ENCODE measurements at places on chromosomes 2 and 18. TPM values are rescaled to one million over a fixed set of nuclear protein-coding genes. Genes with fewer than 3 reads are reported as not detected.

Gene MAP4K3
- total RNA-seq: 72.5 TPM

Gene CFC1
- not detected for total RNA-seq

Gene CCL20
- not detected for total RNA-seq

Gene GPR55
- not detected for total RNA-seq

Gene HOXD10
- total RNA-seq: not detected

- DNase-seq: no peak
Observed at GRCh38 chr2:190413421-190413820, 5.3 kb downstream of the MFSD6 start.

GRCh38 chr18:38612904-38613303 is 1047.3 kb upstream of the CELF4 start:
- DNase-seq: no peak

- no peak for DNase-seq
Observed at GRCh38 chr18:35432565-35433001, 55.4 kb upstream of the ZNF396 start.

DNA sequence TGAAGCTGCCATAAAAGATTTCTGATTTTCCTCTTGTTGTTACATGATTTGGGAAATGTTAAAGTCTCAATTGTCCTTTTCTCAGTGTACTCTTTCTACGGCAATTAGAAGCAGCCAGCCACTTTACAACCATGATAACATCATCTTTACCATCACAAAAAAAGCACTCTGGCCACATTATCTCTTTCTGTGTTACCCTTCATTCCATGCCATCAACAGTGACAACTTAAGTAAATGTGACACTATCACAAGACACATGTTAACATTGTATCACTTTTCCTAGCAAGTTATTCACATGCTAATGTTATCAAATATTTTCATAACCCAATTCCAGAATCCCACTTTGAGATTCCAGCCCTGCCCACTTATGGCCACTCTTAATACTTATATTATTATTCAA is 131.2 kb downstream of the TMX3 start:
- DNase-seq: no peak

DNA sequence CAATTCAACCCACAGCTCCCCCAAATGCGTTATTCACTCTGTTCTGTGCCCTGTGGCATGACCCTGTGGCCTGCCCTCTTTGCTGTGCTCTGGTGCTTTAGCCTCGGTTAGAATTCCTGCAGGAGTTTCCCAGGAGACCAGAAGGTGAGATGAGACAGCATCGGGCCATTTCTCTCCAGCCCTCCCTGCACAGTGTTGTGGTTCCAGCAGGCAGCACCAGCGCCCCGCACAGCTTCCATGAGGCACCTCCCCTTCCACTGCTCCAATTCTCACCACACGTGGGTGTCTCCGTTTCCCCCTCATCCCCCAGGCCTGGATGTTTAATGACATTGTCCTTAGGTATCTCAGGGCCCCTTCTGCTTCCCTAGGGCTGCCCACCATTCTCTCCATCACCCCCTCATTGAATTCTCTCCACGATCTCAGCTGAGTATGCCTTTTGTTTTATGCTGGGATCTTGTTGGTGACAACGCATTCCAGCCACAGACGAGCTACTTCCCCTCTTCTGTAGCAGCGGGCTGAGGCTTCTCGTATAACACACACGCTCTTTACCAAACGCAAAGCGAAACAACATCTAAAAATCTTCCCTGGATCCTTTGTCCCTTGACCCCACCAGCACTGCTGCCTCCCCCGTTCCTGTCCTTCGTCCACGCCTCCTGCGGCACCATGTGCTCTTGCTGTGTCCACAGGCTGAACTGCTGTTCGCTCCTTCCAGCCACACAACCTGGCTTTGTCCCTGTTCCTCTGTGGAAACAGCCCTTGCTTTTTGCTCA is 35.1 kb downstream of the ACKR3 start:
- DNase-seq: no peak

DNA sequence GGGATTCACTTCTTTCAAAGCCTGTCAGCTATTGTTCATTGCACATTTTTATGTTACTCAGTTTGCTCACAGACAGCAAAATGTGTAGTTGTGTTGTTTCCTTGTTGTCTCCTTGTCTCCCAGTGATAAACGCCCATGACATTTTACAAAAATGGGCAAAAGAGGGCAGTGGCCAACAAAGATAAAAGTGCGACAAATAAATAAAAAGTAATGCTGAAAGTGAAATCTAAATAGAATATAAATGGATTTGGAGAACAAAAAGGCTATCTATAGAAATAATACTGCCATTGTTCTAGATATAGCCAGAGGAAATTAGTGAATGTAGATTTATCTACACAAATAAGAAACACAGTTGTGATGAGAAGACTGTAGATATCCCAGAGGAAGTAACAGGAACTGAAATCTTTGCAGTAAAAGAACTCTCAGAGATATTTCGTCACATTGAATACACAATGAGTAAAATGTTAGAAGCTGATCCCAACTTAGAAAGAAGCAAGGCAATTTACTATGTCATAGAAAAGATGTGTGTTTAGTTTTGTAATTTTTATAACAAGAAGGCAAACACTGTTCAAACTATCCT is 1186.2 kb upstream of the FAM98A start:
- no peak for DNase-seq

- DNase-seq: no peak
Observed at GRCh38 chr2:101971836-101972235, 19.9 kb upstream of the IL1R2 start.

- no peak for DNase-seq
Observed at GRCh38 chr2:109402980-109403840, 210.6 kb downstream of the SEPTIN10 start.

DNA sequence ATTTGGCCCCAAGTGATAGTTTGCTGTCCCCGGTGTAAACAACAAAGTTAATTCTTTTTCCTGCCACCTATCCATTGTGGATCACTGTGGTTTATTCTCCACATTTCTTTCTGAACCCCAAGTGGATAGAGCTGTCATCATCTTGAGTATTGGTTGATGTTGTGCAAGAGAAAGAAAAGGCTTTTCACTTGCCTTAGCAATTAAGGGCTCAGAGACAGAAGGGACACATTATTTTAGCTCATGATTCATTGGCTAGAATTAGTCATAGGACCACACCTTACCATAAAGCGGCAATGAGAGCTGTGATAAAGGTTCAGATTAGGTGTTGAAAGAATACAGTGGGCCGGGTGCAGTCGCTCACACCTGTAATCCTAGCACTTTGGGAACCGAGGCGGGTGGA is 442.1 kb upstream of the DCC start:
- peak; percentile 57 for DNase-seq

DNA sequence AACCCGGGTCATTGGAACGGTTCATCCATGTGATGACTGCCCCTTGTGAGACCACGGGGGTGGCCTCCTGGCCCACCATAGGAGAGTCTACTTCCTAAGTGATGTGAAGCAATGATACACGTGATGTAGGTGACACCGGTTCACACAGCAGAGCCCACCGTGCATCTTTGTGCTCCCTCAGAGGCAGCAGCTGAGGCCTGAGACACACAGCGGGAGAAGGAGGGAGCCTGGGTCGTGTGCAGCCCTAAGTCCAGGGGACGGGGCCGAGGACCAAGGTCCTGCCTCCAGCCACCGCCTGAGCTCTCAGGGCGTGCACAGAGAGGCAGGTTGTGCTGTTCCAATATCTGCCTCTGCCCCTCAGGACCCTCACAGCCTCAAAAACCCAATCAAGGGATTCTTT is 377.2 kb upstream of the SALL3 start:
- no peak for DNase-seq

DNA sequence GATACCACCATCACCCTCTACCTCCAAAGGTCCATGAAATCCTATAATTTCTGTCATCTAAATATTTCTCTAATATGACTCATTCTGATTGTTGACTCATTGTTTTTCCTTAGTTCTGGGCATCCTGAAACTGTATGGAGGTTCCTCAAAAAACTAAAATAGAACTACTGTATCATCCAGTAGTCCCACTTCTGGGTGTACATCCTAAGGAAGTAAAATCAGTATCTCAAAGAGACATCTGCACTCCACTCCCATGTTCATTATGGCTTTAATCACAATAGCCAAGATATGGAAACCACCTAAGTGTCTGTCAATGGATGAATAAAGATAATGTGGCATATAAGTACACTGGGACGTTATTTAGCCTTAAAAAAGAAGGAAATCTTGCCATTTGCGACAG is 125.8 kb upstream of the MYO3B start:
- DNase-seq: no peak

- no peak for DNase-seq
Observed at GRCh38 chr2:30611583-30611982, 164.5 kb downstream of the LCLAT1 start.

DNA sequence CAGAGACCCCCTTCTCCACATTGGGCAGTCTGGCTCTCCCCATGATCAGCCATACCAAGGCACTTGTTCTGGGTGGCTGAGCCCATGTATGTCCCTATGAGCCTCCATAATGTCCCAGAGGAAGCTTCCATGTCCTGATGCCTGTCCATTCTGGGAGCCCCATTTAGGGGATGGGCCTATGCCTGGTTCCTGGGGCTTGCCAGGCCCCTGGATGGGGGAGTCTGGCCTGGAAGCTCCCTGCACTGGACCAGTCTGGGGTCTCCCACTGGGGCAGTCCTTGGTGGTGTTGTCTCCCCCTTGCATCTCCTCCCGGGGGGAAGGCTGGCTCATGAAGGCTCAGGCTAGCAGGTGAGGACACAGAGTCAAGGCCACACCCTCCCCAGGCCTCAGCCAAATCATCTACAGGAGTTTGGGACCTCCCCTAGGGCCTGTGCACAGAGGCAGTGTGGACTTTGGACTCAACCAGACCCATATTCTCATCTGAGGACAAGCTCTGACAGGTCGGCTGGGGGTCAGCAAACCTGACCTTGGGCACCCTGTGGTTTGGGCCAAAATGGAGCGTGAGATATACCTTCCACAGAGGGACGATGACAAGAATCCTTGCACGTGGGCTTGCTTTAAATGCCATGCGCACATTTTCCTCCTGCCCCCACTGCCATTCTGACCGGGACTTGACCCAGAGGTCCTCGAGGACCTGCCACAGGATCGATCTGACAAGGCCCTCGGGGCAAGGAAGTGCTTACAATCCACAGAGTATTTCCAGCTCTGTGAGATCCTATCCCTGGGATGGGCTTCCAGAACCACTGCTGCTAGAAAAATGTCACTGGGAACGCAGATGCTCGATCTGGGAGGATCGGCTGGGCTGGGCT is 38.8 kb downstream of the INHBB start:
- no peak for DNase-seq

GRCh38 chr18:34990597-34990996 is 50.6 kb upstream of the MAPRE2 start:
- DNase-seq: no peak
